Heart left ventricle (tissue), 16 donors: ENCODE measurements at places on chromosomes 6 and 20. TPM values are rescaled to one million over a fixed set of nuclear protein-coding genes. Genes with fewer than 3 reads are reported as not detected.

DUSP15 gene
- 2.4 TPM for total RNA-seq

DNA sequence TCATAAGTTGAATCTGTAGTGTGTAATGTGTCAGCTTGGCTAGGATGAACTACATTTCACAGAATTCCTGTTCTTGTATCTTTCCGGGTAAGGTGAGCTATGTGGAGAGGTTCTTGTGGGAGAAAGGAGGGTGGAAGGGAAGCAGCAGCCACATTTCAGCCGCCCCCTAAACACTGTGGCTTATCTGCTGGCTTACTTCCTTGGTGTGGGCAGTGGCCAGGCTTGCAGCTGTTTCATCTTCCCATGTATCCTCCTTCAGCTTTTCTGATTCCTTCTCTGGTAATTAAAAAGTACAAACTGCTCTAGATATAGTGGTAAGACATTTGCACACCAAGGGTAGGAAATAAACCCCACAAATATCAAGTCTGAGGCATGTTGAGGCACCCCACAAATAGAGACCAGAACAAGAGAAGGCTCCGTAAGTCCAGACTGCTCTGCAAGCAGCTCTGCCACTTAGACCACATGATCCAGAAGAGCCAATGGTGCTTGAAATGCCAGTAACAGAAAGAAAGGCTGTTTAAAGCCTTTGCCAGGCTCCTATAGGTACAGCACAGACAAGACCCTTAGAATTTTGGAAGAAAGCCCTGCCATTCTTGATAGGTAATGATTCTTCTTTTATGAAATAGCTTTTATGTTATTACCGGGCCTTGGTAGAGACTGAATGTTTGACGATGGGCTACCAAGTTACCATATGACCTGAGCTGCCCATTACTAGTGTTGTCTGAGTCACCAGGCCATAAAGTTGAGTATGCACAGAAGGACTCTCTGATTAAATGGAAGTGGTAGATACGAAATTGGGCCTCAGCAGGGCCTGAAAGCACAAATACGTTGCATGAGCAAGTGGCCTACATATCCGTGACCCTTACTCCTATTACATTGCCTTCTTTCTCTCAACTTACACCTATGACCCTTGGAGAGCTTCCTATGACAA, 215.0 kb upstream of the SGK1 start:
- no peak for DNase-seq

- no peak for DNase-seq
These were observed 149.4 kb downstream of the ELOVL4 start for GRCh38 chr6:79797912-79798311.

DNA sequence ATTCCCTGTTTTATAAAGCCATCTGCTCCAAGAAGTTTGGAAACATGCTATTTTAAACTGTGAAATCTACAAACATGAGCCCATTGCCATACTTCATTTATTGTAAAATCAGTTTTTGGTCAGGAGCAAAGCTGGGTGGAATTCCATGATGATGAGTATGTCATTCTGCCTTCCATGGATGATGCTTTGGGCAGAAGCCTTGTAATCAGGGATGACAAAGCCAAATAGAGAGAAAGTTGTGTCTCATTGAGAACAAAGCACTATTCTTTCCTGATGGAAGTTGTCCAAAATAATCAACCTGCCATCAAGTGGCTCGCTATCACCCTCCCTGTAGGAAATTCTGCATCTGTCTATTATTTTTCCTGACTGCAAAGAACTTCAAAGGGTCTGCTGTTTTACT, 313.0 kb upstream of the DEFB112 start:
- DNase-seq = no peak

PROCR gene
- 9.3 TPM for total RNA-seq

GRCh38 chr20:57664924-57665588, 44.8 kb downstream of the PMEPA1 start:
- DNase-seq = peak; percentile 11

DNA sequence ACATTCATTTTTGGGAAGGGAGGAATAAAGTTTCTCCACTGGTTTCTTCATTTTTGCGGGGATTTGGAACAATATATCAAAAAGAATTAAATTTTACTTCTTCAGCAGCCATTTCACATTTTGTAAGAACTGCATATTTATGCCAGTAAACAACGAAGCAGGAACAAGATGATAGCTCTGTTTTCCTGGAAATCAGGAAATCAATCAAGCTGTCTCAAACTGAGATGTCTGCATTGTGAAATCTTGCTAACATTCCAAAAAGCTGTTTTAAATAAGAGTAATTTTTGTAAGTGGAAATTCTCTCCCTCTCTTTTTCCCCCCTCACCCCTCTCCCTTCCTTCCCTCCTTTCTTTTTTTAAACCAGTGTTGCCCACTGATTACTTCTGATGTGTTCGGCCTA, 20.0 kb downstream of the MAPK13 start:
- DNase-seq = no peak

DNA sequence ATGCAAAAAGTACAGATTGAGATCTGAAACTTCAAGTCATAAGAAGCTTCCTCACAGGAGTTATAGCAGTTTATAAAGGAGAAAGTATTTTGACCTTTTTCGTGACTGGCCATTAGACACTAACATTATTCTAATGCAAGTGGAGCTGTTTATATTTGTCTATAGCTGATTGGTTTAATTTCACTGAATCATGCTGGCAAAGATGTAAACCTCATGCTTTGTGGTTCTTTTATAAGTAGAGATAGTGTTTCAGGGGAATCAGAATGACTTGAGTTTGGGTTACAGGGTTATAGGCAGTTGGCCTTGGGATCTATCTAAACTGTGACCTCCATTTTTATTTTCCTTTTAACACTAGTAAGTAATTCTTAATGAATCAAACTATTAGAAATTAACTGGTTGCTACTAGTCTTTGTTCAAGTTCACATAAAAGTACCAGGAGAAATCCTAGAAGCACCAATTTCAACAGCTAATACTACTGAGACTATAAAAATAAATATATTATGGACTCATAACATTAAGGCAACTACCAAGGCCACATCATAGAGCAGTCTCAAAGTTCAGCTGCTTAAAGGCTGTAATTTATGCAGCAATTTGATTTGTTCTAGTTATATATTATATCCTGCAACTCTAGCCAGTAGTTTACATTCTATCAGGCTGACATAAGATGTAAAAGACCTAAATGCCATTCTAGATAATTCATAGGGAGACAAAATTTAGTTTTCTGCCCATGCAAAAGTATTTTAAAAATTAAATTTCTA, 94.0 kb downstream of the RNGTT start:
- DNase-seq = no peak

PPP1R16B gene
- 5.0 TPM for total RNA-seq

DNA sequence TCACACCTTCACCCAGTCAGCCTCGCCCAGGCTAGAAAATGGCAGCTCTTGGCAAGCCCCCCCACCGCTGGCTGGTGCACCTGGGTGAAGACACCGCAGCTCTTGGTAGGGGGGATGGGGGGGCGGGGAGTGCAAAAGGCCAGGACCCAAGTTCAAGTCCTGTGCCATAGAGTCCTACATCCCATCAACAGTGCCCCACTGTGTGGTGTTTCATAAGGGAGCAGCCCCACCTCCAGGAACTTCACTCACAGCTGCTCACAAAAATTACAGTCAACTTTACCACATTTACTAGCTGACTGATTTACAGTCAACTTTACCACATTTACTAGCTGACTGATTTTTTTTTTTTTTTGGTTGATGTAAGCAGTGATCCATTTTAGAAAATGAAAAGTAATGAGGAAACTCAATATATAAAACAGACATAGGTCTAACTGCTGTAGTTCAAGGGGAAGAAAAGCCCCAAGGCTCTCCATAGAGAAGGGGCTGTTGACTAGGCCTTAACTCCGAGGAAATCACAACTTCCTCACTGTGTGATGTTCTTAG, 208.9 kb upstream of the SNX9 start:
- no peak for DNase-seq

- DNase-seq = no peak
These were observed 135.5 kb upstream of the LRFN2 start for GRCh38 chr6:40722553-40723258.

DNA sequence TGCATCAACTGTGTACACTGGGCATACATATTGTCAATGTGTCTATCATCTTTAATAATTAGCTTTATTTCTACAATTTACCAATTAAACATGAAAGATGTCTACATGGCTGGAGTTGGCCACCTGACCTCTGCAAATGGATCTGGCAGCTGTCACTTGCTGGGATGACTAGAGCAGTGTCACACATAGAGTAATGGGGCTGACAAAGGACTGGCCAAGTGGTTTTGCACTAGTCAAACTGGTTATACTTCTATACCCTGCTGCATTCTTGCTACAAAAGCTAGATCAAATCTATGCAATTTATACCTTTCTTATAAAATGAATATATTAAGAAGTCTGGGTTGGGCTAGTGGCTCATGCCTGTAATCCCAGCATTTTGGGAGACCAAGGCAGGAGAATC, 99.3 kb downstream of the SESN1 start:
- DNase-seq = no peak

GRCh38 chr6:90375681-90376439, 79.2 kb upstream of the BACH2 start:
- peak; percentile 21 for DNase-seq

GRCh38 chr20:50446351-50447101, 63.7 kb upstream of the PTPN1 start:
- no peak for DNase-seq

GRCh38 chr6:99132026-99132635, 184.4 kb upstream of the FBXL4 start:
- DNase-seq = no peak

- DNase-seq = no peak
These were observed 25.2 kb upstream of the TULP4 start for GRCh38 chr6:158287047-158287446.

- no peak for DNase-seq
These were observed 38.1 kb upstream of the FAM135A start for GRCh38 chr6:70375166-70375565.

- DNase-seq = peak; percentile 60
These were observed 18.7 kb downstream of the UQCC2 start for GRCh38 chr6:33692760-33693158.

DNA sequence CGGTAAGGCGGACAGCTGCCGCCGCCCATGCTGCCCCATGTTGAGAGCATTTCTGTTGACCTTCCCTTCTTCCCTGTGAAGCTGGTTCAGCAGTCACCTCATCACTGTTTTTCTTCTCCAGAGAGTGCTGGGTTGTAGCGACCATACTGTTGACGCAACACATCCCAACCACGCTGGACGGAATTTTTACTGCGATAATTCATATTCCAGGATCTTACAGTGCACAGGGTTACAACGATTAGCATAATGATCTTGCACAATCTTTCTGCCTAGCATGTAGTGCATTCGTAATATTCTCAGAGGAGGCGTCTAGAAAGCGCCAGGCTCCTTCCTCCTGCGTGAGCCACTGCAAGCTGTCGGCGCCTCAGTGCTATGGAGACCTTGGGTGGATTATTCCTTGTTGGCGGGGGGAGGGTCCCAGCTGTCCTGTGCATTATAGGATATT, 137.0 kb downstream of the MTHFD1L start:
- DNase-seq = no peak

MUCL3 gene
- not detected for total RNA-seq

GRCh38 chr6:119586250-119586882, 236.8 kb upstream of the MAN1A1 start:
- DNase-seq = no peak
